Urothelium cell line (cell line): ENCODE measurements at places on chromosomes 3 and 15.

DNA sequence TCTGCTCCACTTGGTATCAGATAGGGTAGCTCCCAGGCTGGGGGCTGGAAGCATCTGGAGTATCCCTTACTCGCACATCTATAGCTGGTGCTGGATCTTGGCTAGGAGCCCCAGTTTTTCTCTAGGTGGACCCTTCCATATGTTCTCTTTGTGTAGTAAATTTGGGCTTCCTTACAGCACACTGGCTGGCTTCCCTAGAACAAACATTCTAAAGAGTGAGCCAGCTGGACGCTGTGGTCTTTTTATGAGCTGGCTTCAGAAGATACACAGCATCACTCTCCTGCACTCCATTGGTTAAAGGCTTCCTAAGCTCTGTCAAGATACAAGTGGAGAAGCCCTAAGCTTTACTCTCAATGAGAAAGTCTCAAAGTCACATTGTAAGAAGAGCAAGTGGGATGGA lies 322.1 kb downstream of the WDR72 start:
- DNase-seq: no peak

DNA sequence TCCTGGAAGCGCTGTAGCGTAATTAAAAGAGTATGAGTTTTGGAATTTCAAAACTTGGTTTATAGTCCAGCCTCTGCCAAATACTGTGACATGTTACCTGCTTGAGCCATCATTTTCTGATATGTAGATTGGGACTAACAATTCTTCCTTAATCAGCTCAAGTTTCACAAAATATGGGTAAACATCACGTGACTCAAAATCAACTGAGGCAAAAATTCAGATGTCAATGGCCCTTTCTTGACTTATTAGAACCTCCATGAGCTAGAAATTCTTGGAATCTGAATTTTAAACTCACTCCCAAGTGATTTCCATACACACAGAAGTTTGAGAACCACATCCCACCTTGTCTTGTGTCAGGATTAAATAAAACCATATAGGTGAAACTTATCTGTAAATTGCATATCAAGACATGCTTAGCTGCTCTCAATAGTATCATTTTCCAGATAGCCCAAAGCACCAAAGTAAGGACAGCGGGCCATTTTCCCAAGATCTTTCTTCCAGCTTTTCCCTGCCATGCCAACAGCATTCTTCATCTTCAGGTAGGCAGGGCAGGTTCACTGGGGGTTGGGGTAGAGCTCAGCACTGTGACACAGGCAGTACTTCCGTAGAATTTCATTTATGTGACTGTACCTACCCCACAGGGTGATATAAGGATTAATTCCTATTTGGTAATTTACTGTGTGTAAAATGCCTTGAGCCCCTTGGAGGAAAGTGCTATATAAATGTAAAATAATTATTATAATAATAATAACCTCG lies 379.0 kb downstream of the TIGIT start:
- DNase-seq: no peak

- no peak for DNase-seq
Observed at GRCh38 chr3:69838696-69839515, 99.6 kb downstream of the MITF start.

DNA sequence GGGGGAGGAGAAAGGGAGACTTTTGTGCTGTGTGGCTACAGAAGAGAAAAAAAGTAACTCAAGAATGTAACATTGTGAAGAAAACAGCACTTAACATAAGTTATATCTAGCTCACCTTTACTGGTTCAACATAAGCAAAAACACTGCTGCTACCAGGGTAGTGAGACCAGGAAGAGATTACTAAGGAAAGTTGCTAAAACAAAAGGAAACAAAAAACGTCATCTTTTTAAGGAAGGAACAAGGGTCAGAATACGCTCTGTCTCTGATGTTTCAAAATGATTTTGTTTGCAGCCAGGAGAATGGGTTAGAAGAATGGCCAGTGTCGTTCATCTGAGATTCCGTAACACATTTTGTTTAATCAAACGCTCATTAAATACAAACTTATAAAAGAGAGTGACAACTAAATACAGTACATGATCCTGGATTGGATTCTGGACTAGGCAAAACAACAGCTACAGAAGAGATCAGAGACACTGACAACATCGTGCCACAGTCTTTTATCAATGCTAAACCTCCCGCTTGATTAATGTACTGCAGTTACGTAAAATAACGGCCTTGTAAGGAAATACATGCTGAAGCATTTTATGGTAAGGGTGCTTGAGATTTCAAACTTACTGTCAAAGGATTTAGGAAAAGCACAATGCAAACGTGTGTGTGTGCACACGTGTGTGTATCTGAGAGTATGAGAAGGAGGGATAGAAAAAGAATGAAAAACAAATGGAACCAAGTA lies 67.7 kb downstream of the FOXP1 start:
- no peak for DNase-seq

DNA sequence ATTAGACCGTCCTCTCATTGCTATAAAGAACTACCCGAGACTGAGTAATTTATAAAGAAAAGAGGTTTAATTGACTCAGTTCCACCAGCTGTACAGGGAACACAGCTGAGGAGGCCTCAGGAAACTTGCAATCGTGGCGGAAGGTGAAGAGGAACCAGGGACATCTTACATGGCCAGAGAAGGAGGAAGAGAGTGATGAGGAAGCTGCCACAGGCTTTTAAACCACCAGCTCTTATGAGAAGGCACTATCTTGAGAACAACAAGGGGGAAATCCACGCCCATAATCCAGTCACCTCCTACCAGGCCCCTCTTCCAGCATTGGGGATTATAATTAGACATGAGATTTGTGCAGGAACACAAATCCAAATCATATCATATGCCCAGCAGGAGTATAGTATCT lies 138.5 kb downstream of the ALCAM start:
- DNase-seq: no peak

DNA sequence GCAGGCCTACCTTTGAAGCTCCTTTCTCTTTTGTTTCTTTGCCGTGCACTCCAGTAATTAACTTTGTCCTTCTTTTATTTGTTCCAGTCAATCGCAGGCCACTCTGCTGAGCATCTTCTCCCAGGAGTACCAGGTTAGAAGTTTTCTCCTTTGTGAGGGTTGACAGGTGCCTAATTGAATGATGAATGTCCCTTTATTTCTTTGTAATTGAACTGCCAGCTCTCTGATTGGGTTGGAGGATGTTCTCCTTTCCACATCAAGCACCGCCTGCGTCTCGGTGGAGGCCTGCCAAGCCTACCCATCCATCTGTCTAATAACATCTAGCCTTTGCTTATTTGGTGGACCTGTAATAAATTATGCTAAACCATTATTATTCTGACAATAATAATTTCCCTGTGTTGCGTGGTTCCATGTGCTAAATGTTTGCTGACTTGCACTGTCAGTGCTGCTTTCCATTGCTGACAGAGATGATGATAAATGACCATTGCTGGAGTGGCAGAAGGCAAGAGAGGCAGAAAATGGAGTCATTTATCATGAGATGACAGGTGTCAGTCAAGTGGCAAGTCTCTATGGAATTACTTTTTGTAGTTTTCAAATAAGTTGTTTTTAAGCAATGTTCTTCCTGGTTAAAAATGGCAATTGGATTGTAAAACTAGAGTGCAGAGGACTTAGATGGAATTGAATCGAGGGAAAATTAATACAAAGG lies 64.9 kb downstream of the CDIN1 start:
- DNase-seq: no peak

- DNase-seq: no peak
Observed at GRCh38 chr15:83324799-83325198, 40.3 kb upstream of the BNC1 start.

- DNase-seq: no peak
Observed at GRCh38 chr3:173064631-173065030, 76.4 kb downstream of the SPATA16 start.
